Activated CD8-positive, alpha-beta memory T cell treated with anti-CD3 and anti-CD28 coated beads for 1 hour (primary cell): ENCODE measurements at places on chromosomes 7 and 10.
A peak's percentile ranks its signal among the peaks of the same experiment; 100 is the strongest.

DNA sequence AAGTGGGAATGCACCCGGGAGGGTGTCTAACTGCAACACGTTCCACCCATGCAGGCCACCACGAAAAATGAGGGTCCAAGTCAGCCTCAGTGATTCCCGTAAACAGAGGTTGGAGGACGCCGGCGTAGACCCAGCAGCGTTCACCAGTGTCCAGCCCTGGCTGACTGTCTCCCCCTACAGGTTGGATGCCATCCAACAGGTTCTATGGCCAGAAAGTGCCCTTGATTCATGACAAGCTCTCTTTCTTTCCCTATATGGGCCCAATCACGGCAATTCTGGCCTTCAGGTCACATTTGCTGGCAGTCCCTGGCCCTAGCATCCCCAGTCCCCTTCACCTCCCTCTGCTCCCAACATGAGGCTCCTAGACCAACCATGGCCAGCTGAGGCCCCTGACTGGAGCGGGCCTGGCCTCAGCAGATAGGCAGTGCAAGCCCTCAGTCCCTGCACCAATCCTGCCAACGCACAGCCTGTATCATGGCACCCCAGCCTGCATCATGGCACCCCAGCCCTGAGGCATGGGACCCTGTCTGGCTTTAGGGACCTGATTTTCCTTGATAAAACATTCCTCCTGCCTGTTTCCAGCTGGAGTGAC lies 227.4 kb downstream of the GRID1 start:
- no peak for DNase-seq

GRCh38 chr7:46291601-46292150 lies 370.6 kb upstream of the IGFBP3 start:
- DNase-seq = no peak

- DNase-seq = no peak
These were observed 34.4 kb upstream of the CUL1 start for GRCh38 chr7:148664324-148664723.

DNA sequence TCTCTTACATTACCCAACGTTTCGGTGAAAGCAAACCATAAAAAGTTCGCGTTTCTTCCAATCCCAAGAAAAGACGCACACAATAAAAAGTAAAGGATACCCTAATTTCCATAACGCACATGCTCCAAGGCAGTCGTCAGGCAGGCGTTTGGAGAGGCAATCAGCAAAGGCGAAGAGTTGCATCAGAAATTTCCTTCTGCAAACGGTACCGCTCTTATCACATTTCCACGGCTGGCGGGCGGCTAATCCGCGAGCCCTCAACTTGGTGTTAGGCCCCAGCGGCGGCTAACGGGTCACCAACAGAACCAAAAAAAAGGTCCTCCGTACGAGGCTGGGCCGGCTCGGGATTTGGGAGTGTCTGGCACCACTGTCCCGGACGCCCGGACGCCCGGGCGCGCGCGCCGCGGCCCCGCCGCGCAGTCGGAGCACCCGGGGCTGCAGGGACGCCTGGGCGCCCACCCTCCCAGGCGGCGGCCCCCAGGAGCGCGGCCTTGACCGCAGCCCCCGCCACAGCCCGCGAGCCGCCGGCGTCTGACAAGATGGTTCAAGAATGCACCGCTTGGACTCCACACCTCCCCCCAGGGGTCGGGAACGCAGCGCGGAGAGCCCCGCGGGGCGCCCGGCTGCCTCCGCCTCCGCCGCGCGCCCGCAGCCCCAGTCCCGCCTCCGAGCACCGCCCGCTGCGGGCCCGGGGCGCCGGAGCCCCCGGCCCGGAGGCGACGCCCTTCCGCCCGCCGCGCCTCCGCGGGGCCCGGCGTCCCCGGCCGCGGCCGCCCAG lies 9.8 kb upstream of the GRB10 start:
- DNase-seq = no peak

DNA sequence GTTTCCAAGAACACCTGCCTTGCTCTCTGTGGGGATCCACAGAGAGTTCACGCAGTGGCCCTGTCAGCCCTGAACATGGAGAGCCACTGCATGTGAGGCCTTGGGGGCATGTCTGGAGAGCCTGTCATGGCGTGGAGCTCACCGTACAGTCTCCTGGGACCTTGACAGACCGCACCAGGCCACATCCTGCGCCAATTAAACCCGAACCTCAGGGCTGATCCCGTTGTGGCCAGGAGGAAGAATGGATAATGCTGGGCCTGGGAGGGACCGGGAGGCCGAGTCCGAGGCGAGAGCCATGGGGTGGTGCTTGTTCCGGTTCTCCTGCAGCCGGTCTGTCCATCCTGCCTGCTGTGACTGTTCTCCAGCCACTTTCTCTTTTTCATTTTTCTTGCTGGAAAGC lies 68.7 kb downstream of the DNAJB6 start:
- DNase-seq = no peak

GRCh38 chr10:63677001-63677400 lies 155.8 kb downstream of the REEP3 start:
- DNase-seq = no peak

GRCh38 chr7:108310351-108310750 lies 145.9 kb downstream of the NRCAM start:
- DNase-seq = no peak

DNA sequence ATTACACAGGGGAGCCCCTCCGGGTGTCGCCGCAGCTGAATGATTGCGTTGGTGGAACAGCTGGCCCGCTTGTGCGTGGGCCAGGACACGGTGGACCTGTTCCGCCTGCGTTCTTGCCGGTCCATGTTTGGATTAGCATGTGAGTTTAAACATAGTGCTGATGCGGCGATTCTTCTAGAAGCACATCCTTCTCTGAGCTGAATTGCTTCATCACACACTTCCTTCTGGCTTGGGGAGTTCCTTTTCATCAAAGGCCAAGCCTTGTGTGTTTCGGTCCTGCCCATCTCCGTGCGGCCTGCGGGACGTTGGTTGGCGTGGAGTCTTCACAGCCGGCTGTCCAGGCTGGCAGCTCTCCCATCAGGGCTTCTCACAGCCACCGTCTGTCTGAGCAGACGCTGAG lies 45.5 kb upstream of the SLC29A4 start:
- DNase-seq = no peak

- DNase-seq = no peak
These were observed 270.0 kb downstream of the NEBL start for GRCh38 chr10:20627087-20627486.

- peak; percentile 9 for DNase-seq
These were observed 28.2 kb downstream of the COL26A1 start for GRCh38 chr7:101390901-101391301.

GRCh38 chr10:22693371-22693784 lies 21.0 kb downstream of the PIP4K2A start:
- no peak for DNase-seq

GRCh38 chr7:45566961-45567360 lies 7.2 kb upstream of the ADCY1 start:
- no peak for DNase-seq
